ENCODE measurements at places on chromosomes 16 and 17.

GRCh38 chr17:50364061-50364458 lies 8.9 kb downstream of the MRPL27 start:
- no peak for DNase-seq

GRCh38 chr16:89199241-89200123 lies 855 bp downstream of the SLC22A31 start:
- DNase-seq = no peak

GRCh38 chr16:23742766-23743165 lies 12.1 kb upstream of the CHP2 start:
- DNase-seq = no peak

GRCh38 chr17:42188749-42189650 lies 3.7 kb upstream of the HCRT start:
- no peak for DNase-seq

GRCh38 chr17:77196251-77196650 lies 55.5 kb downstream of the SEC14L1 start:
- DNase-seq = no peak

GRCh38 chr17:57463103-57463885 lies 207.0 kb downstream of the MSI2 start:
- no peak for DNase-seq

DNA sequence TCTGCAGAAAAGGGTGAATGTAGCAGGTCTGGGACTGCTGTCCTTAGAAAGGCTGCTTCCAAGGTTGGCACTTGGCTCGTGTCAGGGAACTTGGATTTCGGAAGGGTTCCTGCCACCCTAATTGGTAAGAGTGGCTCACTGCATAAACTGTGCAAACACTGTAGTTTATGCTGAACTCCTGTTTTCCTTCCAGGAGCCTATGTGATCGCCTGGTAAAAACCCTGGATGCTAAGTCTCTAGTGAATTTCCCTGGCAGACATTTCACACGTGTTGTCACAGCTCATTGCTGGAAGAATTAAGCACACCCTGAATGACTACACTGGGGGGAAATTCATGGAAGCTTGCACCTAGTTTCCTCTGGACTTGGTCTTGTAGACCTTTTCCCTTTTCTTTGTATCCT lies 140.1 kb downstream of the SPECC1 start:
- no peak for DNase-seq

DNA sequence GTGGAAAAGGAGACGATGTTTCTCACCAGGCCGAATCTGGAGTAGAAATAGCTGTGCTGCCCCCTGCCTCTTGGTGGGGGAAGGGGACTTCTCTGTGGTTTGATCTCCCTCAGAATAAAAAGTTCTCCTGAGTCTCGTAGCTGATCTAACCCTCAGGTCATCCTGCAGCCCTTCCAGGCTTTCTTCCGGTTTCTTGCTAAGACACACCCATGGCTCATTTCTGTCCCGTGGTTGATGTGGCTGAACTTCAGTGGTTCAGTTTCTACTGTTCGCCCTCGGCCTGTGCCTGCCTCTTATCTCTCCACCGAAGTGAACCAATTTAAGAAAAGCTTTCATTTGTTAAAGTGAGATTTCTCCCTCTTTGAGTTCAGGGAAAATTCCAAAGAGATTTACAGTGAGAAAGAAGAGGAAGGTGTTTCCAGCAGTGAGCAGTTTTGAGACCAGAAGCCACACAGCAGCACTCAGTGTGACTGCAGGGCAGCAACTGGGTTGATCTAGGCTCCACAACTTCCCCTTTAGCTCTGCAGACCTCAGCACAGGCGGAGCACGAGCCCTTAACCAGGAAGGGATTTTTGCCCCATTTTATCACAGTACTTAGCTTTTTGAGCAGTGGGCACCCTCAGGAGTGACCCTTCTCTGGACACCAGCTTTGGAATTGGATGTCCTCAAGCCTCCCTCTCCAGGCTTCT lies 34.9 kb upstream of the CACNG5 start:
- DNase-seq = no peak

- DNase-seq = no peak
These were observed 121.7 kb downstream of the SLC39A11 start for GRCh38 chr17:72970797-72971196.

DNA sequence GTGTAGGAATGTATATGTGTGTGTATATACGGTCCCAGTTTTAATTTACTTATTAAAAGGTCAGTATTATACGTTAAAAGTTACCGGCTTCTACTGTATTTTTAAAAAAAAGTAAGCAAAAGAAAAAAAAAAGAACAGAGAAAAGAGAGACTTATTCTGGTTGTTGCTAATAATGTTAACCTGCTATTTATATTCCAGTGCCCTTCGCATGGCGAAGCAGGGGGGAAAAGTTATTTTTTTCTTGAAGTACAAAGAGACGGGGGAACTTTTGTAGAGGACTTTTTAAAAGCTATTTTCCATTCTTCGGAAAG lies 1.6 kb downstream of the NOG start:
- DNase-seq = no peak

DNA sequence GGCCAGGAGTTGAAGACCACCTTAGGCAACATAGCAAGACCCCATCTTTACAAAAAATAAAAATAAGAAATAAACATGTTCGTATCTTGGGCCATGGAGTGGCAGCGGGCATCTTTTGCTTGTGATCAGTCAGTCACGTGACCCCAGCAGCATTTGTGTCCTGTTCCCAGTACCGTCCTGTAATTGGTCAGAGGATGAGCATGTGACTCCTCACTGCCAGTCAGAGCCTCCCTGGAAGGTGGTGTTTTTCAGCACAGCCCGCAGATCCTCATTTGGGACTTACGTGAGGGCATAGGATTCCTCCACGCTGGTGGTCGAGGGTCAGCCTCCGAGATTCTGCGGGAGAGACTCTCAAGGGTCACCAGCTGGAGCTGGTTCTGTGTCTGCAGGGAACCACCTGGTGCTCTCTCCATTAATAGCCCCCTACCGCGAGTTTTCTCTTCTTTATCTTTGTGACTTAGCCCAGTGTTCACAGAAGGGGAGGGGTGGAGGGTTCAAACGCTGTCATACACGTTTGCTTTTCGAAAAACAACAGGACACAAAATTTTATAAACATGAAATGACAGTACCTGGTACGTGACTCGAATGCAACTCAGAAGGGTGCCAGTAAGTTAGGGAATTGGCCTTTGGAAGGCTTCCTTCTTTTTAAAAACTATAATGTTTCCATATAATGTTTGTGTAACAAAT lies 17.2 kb downstream of the MRC2 start:
- no peak for DNase-seq

DNA sequence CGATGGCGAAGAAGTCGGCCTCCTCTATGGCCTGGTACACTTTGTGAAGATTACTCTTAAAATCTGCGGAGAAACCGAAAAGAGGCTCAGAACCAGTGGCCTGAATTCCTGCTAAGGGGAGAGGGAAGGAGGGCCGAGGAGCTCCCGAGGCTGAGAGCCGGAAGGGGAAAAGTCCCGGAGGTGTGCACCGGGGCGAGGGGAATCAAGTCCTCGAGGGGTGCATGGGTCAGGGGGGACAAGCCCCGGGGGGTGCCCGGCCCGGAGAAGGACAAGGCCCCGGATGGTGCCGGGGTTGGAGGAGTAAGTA lies 495 bp downstream of the PARN start:
- DNase-seq = no peak

DNA sequence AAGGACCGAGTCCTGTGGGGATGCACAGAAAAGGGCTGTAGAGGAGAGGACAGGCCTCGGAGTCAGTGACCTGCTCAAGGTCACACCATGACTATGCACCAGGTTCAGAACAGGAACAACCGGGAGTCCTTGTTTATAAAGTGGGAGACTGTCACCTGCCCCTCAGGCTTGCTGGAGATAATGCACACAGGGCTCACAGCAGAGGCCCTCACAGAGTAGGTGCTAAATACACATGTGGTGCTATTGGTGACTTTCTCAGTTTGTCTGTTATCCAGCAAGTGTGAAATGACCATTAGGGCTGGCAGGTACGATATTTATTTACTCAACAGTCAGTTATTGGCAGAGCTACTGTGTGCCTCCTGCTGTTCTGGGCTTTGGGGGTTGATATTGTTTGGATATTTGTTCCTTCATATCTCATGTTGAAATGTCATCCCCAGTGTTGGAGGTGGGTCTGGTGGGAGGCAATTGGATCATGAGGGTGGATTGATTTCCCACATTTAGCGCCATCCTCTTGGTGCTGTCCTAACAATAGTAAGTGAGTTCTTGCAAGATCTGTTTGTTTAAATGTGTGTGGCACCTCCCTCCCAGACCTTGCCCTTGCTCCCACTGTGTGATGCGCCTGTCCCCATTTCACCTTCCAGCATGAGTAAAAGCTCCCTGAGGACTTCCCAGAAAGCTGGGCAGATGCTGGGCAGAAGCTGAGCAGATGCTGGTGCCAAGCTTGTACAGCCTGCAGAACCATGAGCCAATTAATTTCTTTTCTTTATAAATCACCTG lies 162.1 kb upstream of the MPHOSPH6 start:
- DNase-seq = no peak

DNA sequence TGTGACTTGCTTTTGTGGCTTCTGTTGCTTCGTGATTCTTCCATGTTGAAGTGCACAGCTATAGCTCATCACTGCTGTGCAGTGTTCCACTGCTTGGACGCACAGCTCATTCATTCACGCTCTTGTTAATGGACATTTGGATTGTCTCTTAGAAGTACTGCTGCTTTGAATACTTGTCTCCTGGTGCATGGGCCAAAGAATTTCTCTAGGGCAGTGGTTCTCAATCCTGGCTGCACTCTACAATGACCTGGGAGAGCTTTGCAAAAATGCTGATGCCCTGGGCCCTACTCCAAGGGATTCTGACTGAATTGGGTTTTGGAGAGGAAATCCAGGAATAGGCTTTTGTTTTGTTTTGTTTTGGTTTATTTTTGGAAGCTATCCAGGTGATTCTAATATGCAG lies 20.0 kb downstream of the CCL17 start:
- DNase-seq = no peak

- DNase-seq = no peak
These were observed 157.3 kb downstream of the VPS53 start for GRCh38 chr17:557371-557770.

DNA sequence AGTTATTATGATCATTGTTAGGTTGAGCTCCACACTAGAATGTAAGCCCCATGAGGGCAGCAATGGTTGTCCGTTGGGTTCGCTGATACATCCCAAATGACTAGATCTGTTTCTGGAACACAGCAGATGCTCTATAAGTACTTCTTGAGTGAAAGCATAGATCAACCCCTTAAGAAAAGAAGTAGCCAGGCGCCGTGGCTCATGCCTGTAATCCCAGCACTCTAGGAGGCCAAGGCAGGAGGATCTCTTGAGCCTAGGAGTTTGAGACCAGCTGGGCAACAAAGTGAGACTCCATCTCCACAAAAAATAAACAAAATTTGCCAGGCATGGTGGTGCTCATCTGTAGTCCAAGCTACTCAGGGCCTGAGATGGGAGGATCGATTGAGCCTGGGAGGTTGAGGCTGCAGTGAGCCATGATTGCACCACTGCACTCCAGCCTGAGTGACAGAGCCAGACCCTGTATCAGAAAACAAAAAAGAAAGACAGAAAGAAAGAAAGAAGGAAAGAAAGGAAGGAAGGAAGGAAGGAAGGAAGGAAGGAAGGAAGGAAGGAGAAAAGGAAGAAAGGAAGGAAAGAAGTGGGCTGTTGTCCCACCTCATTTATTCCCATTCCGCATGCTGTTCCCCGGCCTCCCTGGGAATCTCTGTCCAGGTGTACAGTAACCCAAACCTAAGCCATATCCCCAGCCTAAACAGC lies 54.4 kb upstream of the RPL38 start:
- no peak for DNase-seq

DNA sequence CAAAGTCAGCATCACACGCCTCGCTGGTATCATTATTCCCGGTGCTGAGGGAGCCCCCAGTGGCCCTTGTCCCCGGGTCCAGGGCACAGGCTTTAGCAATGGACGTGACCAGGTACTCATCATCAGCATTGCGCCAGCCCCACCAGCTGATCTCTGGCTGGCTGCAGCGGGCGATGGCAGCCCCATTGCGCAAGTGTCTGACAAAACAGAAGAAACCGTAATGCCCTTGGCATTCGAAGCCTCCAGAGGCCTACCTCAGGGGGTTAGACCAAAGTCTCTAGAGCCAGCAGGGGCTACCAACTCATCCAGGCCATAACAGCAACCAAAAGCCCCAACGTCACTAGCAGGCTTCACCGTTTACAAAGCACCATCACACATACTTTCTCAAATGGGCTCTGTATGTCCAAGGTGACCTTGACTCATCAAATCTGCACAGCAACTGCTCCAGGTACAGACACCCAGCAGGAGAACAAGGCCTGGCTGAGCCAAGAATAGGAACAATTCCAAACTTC lies 7.3 kb downstream of the MTMR4 start:
- no peak for DNase-seq

DNA sequence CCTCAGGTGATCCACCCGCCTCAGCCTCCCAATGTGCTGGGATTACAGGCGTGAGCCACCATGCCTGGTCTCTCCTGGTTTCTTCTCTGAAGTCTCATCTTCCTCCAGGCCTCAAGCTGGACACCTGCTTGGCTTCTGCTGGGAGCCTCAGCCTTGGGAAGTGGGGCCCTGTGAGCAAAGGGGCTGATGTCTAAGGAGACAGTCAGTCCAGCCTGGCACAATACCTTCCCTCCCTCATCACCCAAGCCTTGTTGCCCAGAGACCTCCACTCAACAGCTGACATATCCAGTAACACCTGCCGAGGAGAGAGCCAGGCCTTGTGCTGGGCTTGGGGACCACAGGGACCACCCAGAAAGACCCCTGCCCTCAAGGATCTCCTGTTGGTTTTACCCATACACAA lies 251.6 kb downstream of the GSG1L start:
- no peak for DNase-seq

DNA sequence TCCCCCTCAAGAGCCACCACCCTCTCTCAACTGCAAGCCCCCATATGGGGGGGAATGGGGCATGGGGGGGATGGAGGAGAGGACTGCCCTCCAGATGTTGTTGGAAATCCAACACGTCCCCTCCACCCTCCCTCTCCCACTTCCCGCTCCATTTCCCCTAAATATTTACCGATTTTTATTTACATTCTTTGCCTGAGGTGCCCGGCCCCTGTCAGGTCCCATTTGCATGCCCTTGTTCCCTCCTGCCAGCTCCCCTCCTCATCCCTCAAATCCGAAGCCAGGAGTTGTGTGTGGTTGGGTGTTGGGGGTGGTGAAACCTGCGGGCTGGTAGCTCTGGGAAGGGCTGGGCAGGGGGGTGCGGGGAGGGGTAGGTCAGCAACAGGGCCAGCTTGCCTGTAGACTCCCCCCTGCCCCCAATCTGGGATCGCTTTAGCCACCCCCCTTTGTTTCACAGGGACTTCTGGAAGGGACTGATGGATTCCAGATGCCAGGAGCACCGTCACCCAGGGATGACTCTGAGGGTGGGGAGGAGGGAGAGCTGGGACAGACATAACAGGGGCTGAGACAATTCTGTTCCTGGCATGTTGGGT lies 39.7 kb upstream of the NGFR start:
- DNase-seq = no peak

GRCh38 chr16:77977339-77977738 lies 45.0 kb upstream of the CLEC3A start:
- no peak for DNase-seq

GRCh38 chr17:28402844-28403243 lies 3.2 kb downstream of the SLC46A1 start:
- DNase-seq = no peak

GRCh38 chr16:72856797-72857196 lies 191.1 kb downstream of the ZFHX3 start:
- DNase-seq = no peak

Data from T-cell (primary cell).